ENCODE measurements at places on chromosomes 5 and 9.

GRCh38 chr5:40681363-40682153 lies 1.8 kb downstream of the PTGER4 start:
- peak; percentile 17 for DNase-seq

GRCh38 chr9:14868772-14869583 lies 41.2 kb downstream of the FREM1 start:
- no peak for DNase-seq

GRCh38 chr5:41127967-41128690 lies 57.0 kb upstream of the MROH2B start:
- no peak for DNase-seq

GRCh38 chr5:26700759-26701384 lies 337.5 kb downstream of the CDH9 start:
- DNase-seq, result no peak

DNA sequence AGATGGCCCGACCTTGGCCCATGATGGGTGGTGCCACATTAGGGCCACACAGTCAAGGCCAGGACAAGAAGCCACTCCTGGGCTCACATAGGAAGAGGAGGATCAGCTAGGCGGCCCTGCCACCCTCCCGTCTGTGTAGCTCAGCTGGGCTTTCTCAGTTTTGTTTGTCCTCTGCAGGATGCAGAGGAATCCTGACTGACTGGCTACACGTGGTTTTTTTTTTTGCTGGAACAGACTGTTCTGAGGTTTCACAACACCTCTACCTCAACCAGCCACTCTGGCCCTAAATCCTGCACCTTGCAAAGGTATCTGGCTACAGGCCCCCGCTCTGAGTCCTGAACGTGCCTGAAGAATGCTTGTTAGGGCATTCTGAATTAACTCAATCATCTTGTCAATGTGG lies 88.3 kb upstream of the MSX2 start:
- DNase-seq, result no peak

- no peak for DNase-seq
Measured at GRCh38 chr9:137163365-137163715, 6.5 kb downstream of the LRRC26 start.

GRCh38 chr9:98215821-98216220 lies 23.4 kb upstream of the CORO2A start:
- no peak for DNase-seq

Data from stimulated activated CD4-positive, alpha-beta T cell treated with anti-CD3 and anti-CD28 coated beads, TNF-alpha, amount 100 ng/mL, for 48 hours (primary cell).